Lower lobe of right lung (tissue), 2 donors: ENCODE measurements at places on chromosomes 12 and 14. TPM values are rescaled to one million over a fixed set of nuclear protein-coding genes. Genes with fewer than 3 reads are reported as not detected.
A peak's percentile ranks its signal among the peaks of the same experiment; 100 is the strongest.

DNA sequence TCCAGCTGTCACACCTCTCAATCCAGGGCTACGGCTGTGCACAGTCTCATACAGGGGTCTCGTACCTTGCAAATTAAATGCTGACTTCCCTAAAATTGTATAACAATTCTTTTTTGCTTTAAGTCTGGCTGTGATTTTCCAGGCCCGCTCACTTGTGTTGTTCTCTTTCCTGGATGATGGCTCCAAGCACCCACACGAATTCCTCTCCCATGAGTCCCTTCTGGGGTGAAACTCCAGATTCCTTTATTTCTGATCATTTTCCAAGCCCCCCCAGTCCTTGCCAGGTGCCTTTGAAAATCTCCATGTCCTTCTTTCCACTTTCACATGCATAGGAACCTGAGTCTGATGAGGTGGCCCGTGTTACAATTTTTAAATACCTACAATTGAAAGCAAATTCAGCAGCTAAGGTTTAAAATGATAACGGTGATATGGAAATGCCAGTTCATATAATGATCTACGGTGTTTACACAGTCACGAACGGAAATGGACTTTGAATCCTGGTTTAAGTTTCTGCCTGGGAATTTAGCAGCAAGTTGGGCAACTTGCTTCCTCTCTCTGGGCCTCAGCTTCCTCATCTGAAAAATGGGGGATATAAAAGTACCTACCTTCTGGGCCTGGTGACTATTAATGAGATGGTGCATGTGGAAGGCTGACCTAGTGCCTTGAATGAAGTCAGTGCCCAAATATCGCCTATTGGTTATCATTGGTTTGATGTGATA is 85.5 kb downstream of the STAB2 start:
- no peak overlapping the region for H3K27ac ChIP-seq
- no peaks in the 10 kb centered on the region for H3K27me3 ChIP-seq
- no peak for DNase-seq
- H3K4me1 ChIP-seq: no peaks in the 10 kb centered on the region
- H3K36me3 ChIP-seq: no peaks in the 10 kb centered on the region

GRCh38 chr14:64639340-64639821 is 64.8 kb upstream of the PLEKHG3 start:
- DNase-seq: no peak
- peaks cover 8% of the 10 kb centered on the region for H3K4me1 ChIP-seq
- no peaks in the 10 kb centered on the region for H3K27me3 ChIP-seq
- H3K36me3 ChIP-seq: no peaks in the 10 kb centered on the region

GRCh38 chr14:83702619-83703018 is 1827.3 kb upstream of the FLRT2 start:
- no peak overlapping the region for H3K4me3 ChIP-seq
- H3K36me3 ChIP-seq: no peaks in the 10 kb centered on the region
- H3K4me1 ChIP-seq: no peaks in the 10 kb centered on the region
- H3K27me3 ChIP-seq: no peaks in the 10 kb centered on the region

GRCh38 chr12:93176610-93177126 is 201.1 kb upstream of the NUDT4 start:
- H3K27me3 ChIP-seq: no peaks in the 10 kb centered on the region
- H3K4me3 ChIP-seq: no peak overlapping the region
- no peak overlapping the region for H3K27ac ChIP-seq
- DNase-seq: no peak

DNA sequence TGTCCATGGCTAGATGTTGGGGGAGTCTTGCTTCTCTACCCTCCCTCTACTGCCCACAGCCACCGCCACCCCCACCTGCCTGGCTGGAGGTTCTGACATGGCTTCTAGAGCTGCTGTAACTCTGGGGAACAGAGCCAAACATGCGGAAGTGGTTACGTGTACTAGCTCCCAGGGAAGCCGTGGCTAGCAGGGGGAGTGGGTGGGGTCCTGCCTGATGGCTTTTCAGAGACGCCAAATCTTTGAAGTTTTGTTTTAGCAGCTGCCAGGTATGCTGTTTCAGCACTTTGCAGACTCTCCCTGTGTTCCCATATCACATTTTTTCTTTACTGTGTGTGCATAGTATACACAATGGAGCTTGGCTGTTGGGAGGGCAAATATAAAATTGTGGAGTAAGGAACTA is 150.3 kb downstream of the TGFB3 start:
- H3K27ac ChIP-seq: peak overlapping the region; percentile 68
- H3K4me1 ChIP-seq: peaks cover 29% of the 10 kb centered on the region
- H3K36me3 ChIP-seq: no peaks in the 10 kb centered on the region
- H3K27me3 ChIP-seq: no peaks in the 10 kb centered on the region

DNA sequence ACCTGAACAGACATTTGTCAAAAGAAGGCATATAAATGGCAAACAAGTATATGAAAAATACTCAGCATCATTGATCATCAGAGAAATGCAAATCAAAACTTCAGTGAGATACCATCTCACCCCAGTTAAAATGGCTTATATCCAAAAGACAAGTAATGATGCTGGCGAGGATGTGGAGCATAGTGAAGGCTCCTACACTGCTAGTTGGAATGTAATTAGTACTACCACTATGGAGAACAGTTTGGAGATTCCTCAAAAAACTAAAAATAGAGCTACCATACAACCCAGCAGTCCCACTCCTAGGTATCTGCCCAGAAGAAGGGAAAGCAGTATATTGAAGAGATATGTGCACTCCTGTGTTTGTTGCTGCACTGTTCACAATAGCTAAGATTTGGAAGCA is 146.1 kb downstream of the TGFB3 start:
- H3K4me3 ChIP-seq: no peak overlapping the region
- H3K27ac ChIP-seq: no peak overlapping the region
- H3K27me3 ChIP-seq: no peaks in the 10 kb centered on the region
- DNase-seq: no peak
- H3K4me1 ChIP-seq: peaks cover 21% of the 10 kb centered on the region

DNA sequence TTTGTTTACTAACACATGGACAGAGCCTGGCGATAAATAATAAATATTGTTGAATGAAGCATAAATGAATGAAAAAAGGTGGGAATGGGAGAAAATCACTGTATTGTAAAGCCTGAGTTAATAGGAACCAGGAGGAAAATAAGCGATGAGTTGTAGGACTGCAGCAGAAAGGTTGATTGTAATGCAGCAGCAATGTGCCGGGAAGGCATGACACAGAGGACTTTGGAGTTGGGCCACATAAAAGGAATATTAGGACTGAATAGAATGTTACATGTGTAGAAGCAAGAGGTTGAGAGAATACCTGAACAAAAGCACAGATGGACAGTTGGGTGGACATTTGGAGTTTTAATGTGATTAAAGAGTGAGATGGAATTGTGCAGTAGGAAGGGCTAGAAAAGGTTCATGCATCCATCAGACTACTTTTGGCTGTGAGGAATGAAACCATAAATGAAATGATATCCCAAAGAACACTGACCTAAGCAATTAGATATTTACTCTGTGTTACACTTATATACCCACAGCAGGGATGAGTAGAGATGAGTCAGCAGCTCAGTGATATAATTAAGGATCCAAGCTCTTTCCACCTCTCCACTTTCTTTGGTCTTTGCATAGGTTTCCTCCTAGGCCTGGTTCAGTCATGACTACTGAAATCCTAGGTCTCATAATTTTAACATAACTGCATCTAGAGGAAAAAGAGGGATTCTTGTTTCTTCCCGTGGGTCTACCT is 55.4 kb downstream of the CCER1 start:
- DNase-seq: no peak
- no peaks in the 10 kb centered on the region for H3K36me3 ChIP-seq
- no peaks in the 10 kb centered on the region for H3K4me1 ChIP-seq
- H3K27me3 ChIP-seq: no peaks in the 10 kb centered on the region
- no peak overlapping the region for H3K27ac ChIP-seq

DNA sequence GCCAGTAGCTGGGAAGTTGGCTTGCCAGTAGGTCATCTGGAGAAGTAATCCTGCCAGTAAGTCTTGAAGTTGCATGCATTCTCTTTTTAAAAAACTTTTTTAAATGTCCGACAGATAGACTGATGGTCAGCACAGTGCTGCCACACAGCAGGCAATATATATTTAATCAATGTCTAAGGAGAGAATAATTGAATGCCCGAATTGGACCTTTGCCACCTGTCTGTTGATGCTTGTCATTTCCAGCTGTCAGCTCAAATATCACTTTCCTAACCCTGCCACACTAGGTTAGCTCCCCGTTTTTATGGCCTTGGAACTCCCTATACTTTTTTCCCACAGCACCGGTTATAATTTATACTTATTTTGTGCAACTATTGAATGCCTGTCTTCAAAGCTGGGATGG is 2.1 kb upstream of the SLC15A4 start:
- H3K4me3 ChIP-seq: no peak overlapping the region
- H3K36me3 ChIP-seq: no peaks in the 10 kb centered on the region
- H3K27me3 ChIP-seq: no peaks in the 10 kb centered on the region
- no peak overlapping the region for H3K27ac ChIP-seq

GRCh38 chr14:101373690-101374295 is 187.5 kb upstream of the DIO3 start:
- no peaks in the 10 kb centered on the region for H3K36me3 ChIP-seq
- H3K4me3 ChIP-seq: no peak overlapping the region
- DNase-seq: no peak
- H3K27me3 ChIP-seq: no peaks in the 10 kb centered on the region
- H3K27ac ChIP-seq: no peak overlapping the region

GRCh38 chr12:77047341-77048109 is 17.8 kb downstream of the E2F7 start:
- no peak for DNase-seq
- no peak overlapping the region for H3K4me3 ChIP-seq
- H3K27ac ChIP-seq: no peak overlapping the region
- H3K4me1 ChIP-seq: no peaks in the 10 kb centered on the region
- no peaks in the 10 kb centered on the region for H3K27me3 ChIP-seq
- no peaks in the 10 kb centered on the region for H3K36me3 ChIP-seq

DNA sequence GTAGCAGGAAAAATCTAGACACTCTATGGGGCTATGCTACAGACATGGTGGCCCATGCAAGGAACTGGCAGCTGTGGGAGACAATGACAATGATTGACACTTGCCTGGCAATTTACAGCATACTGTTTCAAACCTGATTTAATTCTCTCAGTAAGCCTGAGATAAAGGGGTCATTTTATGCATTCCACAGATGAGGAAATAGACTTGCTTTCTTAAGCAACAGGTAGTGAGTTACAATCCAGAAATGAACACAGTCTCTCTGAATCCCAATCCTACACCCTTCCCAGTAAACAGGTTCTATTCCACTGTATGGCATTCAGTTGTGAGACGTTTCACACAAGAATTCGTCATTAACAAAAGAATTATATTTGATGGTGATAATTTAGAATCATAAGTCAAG is 15.5 kb upstream of the PCNX1 start:
- H3K36me3 ChIP-seq: no peaks in the 10 kb centered on the region
- H3K27ac ChIP-seq: no peak overlapping the region
- peaks cover 24% of the 10 kb centered on the region for H3K4me1 ChIP-seq
- no peak for DNase-seq

GRCh38 chr12:21265932-21266331 is 68.8 kb downstream of the SLCO1A2 start:
- H3K36me3 ChIP-seq: no peaks in the 10 kb centered on the region
- H3K27ac ChIP-seq: no peak overlapping the region
- DNase-seq: no peak
- H3K4me1 ChIP-seq: no peaks in the 10 kb centered on the region
- no peaks in the 10 kb centered on the region for H3K27me3 ChIP-seq
- H3K4me3 ChIP-seq: no peak overlapping the region

DNA sequence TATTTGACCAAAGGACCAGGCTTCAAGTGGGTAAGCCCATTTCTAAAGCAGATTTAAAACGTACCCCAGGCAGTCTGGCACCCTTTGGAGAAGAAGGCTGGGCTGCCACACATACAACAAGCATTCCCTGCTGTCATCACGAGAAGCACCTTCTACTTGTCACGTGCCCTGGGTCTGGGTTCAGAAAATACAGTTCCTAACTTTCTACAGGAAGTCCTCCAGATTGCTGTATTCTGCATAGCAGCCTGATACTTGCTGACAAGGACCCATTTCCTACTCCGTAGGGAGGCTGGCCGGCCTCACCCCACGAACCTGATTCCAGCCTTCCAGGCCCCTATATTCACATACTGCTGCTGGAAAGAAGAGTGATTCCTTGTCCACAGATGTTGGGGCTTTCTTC is 7.4 kb downstream of the CLMN start:
- no peaks in the 10 kb centered on the region for H3K27me3 ChIP-seq
- no peaks in the 10 kb centered on the region for H3K36me3 ChIP-seq
- H3K4me1 ChIP-seq: peaks cover 30% of the 10 kb centered on the region
- no peak for DNase-seq

DNA sequence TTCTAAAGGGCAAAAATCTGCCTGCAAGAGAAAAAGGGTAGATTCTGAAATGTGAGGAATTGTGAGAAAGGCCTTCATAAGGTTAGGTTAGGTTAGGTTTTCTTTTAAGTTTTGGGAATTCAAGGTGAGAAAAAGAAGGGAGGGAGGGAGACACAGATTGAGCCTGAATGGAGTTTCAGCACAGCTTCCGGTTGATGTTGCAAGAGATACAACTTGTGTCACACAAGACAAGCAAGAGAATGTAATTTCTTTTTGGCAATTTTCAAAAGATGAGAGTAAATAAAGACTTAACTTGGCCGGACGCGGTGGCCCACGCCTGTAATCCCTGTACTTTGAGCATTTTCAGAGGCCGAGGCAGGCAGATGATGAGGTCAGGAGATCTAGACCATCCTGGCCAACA is 63.8 kb downstream of the CPSF2 start:
- no peaks in the 10 kb centered on the region for H3K36me3 ChIP-seq
- no peak overlapping the region for H3K4me3 ChIP-seq
- no peaks in the 10 kb centered on the region for H3K4me1 ChIP-seq
- no peak overlapping the region for H3K27ac ChIP-seq

GRCh38 chr12:9345171-9345570 is 137.0 kb upstream of the PZP start:
- no peaks in the 10 kb centered on the region for H3K27me3 ChIP-seq
- H3K36me3 ChIP-seq: no peaks in the 10 kb centered on the region
- no peaks in the 10 kb centered on the region for H3K4me1 ChIP-seq
- H3K27ac ChIP-seq: no peak overlapping the region
- DNase-seq: no peak

GRCh38 chr14:49497725-49498348 is 88.3 kb downstream of the RPS29 start:
- DNase-seq: no peak
- H3K27ac ChIP-seq: no peak overlapping the region
- H3K4me1 ChIP-seq: no peaks in the 10 kb centered on the region
- no peak overlapping the region for H3K4me3 ChIP-seq

DNA sequence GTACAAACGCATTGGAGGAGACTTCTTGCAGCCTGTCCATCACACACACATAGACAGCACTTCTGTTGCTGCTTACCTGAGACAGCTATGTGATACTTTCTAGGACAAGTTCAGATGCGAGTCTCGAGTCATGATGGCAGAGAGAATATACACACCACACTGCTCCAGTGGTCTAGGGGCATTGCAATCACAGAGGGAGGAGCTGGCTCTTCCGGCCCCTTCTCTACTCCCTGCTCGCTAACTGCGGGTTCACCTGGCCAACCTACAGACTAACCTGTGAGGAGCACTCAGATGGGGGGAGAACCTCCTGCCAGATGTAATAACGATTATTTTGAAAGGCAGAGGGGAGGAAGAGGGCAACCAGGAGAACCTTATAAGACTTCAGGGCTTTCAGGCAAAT is 30.7 kb downstream of the EMP1 start:
- H3K4me3 ChIP-seq: no peak overlapping the region
- H3K36me3 ChIP-seq: no peaks in the 10 kb centered on the region
- peaks cover 12% of the 10 kb centered on the region for H3K4me1 ChIP-seq
- DNase-seq: no peak
- no peak overlapping the region for H3K27ac ChIP-seq

The TULP3 gene
- 15.4 TPM for total RNA-seq

The GLT1D1 gene
- total RNA-seq: 5.3 TPM

The KRT77 gene
- total RNA-seq: not detected

The RPS6KL1 gene
- 2.0 TPM for total RNA-seq

The C12orf56 gene
- total RNA-seq: not detected

The EML5 gene
- 2.4 TPM for total RNA-seq

The POTEM gene
- not detected for total RNA-seq

The FERMT2 gene
- total RNA-seq: 86.0 TPM

The IKZF4 gene
- 13.1 TPM for total RNA-seq
